ENCODE measurements at places on chromosomes 11 and 22.

- DNase-seq = no peak
Observed at GRCh38 chr11:132211479-132211878, 841.1 kb downstream of the NTM start.

- DNase-seq = no peak
Observed at GRCh38 chr11:65308281-65308891, 6.3 kb upstream of the CDC42EP2 start.

DNA sequence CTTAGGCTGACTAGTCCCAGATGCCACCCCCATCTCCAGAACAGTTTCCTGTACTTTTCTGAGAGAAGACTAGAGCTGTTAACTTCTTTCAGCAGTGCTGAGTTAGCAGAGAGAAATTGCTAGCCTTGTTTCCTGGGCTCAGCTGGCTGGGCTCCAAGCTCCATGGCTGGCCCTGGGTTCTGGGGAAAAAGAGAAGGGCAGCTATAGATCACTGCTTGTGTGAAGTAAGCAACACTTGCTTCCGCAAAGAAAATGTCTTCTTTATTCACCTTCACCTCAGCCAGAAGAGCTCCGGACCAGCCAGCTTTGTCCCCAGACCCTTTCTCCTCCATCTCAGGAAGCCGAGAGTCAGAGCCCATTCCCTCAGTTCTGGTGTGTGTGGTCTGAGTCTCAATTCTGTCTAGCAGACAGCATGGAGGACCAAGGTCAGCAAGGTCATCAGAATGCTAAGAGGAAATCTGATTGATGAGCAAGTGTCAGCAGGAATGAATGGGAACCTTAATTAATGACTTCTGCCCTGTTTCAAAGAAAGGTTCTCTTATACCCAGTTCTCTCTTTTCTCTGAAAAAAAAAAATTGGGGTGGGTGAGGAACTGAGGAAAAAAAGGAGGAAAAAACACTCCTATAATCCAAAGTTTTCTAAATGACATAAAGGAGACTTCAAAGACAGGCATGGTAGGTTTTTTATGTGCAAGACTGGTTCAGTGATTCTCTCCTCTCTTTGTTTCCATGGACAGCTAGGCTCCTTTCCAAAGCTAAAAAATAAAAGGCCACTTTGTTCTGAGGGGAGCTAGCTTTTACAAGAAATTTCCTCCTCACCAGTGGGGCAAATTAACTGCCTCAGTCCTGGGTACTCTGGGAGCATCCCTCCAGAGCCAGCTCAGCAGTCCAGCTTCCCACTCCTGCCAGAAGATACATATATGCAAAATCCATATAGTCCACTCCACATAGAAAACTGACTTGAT lies 63.6 kb upstream of the FAM181B start:
- no peak for DNase-seq

GRCh38 chr11:100632941-100633452 lies 54.1 kb upstream of the ARHGAP42 start:
- DNase-seq = no peak

DNA sequence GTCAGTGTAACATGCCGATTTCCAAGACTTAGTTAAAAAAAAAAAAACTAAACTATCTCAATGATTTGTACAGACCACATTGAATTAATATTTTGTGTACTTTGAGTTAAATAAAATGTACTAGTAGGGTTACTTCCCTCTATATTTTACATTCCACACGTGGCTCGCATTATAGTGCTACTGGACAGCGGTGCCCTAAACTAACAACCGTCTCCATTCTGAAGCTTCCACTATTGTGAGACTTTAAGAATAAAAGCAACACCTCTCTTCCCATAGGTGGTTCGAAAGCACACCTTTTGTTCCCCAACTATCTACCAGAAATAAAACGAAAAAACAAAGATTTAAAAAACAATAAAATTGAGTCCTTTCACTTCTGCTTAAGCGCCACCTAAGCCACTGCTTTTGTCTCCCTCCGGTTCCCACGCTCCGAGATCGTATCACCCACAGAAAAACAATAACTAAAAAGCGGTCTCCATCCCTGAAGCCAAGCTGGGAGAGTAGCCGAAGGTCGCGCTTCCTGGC lies 380 bp upstream of the TTC17 start:
- DNase-seq = peak; percentile 26

- DNase-seq = no peak
Observed at GRCh38 chr11:41917900-41918299, 458.4 kb upstream of the LRRC4C start.

DNA sequence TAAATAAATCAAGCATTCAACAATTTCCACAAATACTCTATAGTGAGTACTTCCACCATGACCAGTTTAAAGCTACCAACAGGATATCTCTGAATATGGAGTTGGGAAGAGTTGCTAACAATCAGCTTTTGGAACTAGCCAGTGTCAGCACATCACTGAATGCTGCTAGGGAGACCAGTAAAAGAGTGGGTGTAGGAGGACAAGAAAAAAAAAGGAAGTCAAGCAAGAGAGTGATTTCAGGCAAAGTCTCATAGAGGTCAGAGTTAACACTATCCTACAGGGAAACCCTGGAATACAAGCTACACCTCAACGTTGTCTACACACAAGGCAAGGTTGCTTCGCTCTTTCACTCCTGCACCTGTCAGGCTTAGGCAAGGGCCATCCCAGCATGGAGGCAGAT lies 24.2 kb downstream of the EIF3F start:
- no peak for DNase-seq

DNA sequence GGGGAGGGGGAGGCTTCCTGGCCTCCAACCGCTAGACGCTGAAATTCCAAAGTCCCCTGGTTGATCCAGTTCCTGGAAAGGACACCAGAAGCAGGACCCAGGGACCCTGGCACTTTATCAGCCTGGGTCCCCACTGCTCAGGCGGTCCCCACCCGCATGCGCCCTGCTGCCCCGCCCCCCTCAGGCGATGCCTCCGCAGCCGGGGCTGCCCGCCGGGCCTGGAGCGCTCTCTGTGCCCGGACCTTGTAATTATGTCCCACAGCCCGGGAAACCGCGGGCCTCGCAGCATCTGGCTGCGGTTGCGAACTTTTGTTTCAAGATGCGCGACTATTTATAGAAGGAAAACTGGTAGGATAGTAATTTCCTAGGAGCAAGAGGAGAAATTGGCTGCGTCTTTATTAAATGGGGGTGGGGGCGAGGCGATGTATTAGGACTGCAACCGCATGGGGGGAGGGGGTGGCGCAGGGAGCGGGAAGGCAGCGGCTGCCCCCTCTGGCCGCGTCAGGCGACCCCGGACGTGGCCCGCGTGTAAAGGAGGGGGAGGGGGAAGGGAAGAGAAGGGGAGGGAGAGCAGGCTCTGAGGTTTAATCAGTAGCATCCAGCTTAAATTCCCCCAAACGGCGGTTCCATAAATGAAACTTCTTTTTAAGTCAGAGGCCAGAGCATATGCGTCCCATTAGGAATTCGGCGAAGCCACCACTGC lies 6.1 kb downstream of the WNT7B start:
- no peak for DNase-seq

DNA sequence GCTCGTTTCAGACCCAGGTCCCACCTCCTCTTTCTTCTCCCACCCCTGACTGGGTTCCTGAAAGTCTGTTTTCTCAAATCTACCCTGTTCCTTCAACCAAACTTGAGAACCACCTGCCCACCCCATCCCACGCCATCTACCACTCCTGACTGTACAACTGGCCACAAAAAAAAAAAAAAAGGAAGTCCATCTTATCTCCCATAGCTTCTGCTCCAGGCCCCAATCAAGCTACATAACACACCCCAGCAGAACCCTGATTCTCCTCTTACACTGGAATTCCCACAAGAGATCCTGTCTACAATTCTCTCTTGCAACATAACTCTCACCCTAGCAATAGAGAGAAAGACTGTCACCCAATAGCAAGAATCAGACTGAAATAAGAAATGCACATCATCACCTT lies 39.2 kb upstream of the CHST1 start:
- DNase-seq = no peak

GRCh38 chr11:84106541-84106940 lies 820.4 kb upstream of the CCDC90B start:
- no peak for DNase-seq

DNA sequence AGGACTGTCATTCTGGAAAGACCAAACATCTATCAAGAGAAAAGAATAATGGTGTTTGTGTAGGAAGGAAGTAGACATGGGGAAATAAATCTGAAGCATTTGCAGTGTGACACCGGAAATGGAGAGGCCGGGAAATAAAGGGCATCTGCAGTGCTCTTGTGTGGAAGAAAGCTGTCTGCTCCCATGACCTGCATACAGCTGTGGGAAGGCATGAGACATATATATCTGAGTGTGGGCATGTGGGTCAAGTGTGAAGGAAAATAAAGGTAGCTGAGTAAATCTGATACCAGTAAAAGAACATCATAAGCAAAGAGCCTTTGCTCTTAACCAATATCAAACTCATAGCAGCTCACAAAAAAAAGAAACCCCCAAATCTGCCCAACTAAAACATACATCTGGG lies 72.1 kb upstream of the OR5AK2 start:
- peak; percentile 1 for DNase-seq

- peak; percentile 45 for DNase-seq
Observed at GRCh38 chr22:48827268-48827846, 1000.3 kb downstream of the BRD1 start.

DNA sequence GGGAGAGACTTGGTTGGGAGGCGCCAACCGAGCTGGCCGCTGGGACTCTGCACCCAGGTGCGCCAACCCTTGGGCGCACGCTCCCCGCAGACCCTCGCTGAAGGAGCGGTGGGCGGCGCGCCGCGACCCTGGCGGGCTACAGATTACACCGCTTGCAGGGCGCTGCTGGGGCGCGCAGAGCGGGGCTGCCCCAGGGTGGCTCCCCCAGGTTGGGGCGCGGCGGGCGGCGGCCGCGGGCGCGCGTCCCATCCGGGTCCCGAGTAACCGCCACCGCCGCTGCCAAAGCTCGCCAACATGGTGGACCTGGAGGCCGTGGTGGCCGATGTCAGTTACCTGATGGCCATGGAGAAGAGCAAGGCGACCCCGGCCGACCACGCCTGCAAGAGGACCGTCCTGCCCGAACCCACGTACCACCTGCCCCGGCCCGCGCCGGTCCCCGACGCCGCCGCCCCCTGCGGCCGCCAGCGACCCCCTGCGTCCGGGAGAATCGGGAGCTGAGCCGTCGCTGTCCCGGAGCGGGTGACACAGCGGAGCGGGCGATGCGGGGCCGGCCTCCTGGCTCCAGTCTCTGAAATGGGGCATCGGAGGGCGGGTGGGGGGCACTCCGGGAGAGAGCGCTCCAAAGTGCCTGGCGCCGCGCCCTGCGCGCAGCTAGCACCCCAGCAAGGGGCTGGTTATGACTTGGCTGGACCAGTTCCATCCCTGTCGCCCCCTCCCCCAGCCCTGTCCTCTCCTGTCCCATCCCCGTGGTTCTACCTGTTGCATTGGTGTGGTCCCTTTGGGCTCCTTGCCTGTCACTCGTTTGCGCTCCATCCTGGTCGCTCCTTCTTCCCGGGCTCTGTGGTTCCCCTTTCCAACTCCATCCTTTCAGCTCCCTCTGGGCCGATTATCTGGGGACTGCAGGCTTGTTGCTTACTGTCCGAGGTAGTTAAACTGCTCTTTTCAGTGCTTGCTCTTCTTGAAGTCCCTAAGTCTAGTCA lies 143.3 kb upstream of the GRK3 start:
- DNase-seq = no peak

DNA sequence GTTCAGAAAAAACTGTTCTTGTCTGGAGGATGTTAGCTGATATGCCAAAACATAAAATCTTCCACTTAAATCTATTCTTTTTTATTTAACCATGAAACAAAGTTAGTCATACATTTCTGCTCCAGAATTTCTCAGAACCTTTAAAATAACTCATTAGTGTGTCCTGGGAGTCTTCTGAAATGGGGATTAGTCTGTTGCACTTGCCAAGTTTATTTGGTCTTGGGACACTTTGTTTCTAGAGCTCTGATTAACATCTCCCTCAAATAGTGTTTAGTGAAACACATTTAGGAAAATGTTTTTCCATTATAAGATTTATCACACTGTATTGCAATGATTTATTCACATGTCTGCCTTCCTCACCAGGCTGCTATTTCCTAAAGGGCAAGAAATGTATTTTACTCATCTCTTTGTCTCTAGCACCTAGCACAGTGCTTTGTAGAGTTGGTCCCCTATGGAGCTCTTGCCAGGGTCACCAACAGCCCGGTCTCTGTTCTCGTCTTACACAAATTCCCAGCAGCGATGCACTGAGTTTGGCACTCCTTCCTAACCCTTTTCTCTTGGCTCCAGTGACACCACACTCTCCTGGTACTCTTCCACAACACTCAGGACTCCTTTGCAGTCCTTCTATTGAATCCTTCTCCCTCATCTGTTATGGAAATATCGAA lies 189.2 kb downstream of the CSNK2A3 start:
- no peak for DNase-seq

GRCh38 chr11:74686792-74687191 lies 44.4 kb downstream of the CHRDL2 start:
- no peak for DNase-seq

- DNase-seq = peak; percentile 8
Observed at GRCh38 chr11:22130462-22131053, 62.3 kb upstream of the ANO5 start.

DNA sequence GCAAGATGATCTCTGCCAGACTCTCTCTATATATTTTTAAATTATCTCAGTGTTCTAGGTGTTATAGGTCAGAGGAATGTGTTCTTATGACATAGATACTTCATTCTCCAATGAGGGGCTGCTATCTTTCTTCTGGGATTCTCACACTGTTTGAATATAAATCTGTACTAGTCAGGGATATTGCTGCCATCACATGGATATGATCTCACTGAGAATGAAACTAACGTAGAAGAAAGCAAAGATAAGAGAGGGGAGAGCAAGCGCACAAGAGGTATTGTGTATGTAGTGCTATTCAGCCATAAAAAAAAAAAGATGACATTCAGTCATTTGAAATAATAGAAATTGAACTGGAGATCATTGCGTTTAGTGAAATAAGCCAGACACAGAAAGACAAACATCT lies 42.2 kb upstream of the SLC36A4 start:
- DNase-seq = no peak

DNA sequence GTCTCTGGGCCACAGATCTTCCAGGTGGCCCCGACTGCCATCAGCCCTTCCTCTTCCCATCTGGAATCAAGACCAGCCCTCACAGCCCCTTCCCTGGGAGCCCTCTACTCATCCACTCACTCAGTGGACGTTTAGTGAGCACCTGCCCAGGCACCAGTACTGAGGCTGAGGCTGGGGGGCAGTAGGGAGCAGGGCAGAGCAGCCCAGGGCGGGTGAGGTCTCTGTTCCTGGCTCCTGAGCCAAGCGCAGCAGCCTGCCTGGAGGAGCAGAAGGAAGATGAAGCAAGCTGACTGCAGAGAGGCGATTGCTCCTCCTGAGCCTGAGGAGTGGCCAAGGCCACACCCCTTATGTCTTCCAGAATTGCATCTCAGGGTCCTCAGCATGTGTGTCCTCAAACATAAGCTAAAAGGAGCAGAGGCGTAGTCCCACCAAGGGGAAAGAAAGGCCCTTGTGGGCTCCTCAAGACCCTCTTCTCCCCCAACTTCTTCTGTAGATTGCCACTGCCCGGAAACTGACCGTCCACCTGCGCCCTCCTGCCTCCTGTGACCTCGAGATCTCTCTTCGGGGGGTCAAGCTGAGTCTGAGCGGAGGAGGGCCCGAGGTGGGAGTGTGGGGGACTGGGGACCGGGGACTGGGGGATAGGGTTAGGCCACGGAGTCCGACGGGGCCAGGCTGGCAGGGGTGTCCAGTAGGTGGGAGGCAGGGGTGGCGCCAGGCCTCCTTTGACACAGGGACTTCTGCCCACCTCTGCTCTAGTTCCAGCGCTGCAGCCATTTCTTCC lies 5.8 kb downstream of the MAPK8IP2 start:
- no peak for DNase-seq
